ENCODE measurements at places on chromosomes 1 and 21. TPM values are rescaled to one million over a fixed set of nuclear protein-coding genes. Genes with fewer than 3 reads are reported as not detected.

LRRC53 gene
- total RNA-seq: not detected

USH2A gene
- total RNA-seq: not detected

RASSF5 gene
- 30.0 TPM for total RNA-seq

MMEL1 gene
- total RNA-seq: not detected

NCAM2 gene
- not detected for total RNA-seq

HUNK gene
- total RNA-seq: 5.5 TPM

CD1B gene
- total RNA-seq: not detected

CCDC27 gene
- not detected for total RNA-seq

EIF3I gene
- total RNA-seq: 193 TPM

RPE65 gene
- total RNA-seq: not detected

GJB5 gene
- not detected for total RNA-seq

GRCh38 chr1:18951818-18952391 lies 4.6 kb downstream of the IFFO2 start:
- DNase-seq: no peak

GRCh38 chr1:107572674-107573211 lies 392.2 kb downstream of the VAV3 start:
- no peak for DNase-seq

DNA sequence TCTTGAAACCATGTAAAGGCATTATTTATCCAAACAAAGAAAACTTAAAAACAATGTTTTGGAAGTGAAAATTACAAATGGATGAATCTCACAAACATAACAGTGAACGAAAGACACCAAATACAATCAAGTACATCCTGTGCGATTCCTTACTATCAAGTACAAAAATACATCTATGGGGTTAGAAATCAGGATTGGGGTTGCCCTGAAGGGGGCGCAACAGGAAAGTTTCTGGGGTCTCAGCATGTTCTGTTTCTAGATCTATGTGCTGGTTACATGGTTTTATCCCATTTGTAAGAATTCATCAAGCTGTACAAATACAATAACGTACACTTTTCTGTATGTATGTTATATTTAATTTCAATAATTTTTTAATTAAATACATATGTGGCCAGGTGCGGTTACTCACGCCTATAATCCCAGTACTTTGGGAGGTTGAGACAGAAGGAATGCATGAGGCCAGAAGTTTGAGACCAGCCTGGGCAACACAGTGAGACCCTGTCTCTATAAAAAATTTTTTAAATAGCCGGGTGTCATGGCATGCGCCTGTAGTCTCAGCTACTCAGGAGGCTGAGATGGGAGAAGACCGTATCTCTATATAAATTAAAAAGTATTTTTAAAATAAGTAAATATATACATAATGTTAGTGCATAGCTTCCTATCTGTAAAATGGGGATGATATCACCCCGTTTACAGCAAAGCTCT lies 121.5 kb upstream of the SOD1 start:
- DNase-seq: no peak

DNA sequence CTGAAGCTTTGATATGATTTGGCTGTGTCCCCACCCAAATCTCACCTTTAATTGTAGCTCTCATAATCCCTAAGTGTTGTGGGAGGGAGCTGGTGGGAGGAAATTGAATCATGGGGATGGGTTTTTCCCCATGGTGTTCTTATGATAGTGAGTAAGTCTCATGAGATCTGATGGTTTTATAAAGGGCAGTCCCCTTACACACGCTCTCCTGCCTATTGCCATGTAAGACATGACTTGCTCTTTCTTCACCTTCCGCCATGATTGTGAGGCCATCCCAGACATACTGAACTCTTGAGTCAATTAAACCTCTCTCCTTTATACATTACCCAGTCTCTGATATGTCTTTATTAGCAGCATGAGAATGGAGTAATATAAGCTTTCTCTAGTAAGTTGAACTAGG lies 261.9 kb downstream of the HLX start:
- DNase-seq: no peak

GRCh38 chr21:38384238-38384560 lies 114.1 kb downstream of the ERG start:
- DNase-seq: no peak

- no peak for DNase-seq
Observed at GRCh38 chr1:4139646-4140045, 239.6 kb upstream of the C1orf174 start.

GRCh38 chr1:29645586-29645985 lies 409.3 kb downstream of the PTPRU start:
- DNase-seq: no peak

- DNase-seq: no peak
Observed at GRCh38 chr1:173430677-173431303, 46.3 kb upstream of the PRDX6 start.

DNA sequence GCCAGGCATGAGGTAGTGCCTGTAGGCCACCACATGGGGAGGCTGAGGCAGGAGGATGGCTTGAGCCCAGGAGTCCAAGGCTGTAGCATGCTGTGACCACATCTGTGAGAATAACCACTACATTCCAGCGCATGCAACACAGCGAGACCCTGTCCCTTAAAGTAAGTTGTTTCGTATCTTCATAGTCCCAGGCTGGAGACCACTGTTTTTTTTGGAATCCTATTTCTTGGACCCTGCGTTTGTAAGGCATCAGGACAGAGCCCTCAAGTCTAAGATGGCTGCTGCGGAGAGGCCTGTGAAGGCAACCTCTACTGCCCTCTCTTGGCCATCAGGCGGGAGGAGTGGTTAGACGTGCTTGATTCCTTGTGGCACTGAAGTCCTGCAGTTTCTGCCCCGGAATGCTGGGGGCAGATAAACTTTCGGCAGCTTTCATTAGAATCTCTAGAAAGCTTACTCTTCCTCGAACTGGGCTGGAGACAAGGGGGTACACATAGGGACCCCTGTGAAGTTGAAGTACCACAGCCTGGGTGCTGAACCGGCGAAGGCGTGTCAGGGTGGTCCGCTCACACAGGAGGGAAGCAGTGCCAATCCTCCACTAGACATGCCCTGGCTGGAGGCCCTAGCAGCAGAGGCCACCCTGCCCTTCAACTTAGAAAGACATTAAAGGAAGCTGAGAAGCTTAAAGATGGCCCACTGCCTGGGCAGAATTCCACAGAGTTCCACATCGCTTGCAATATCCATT lies 36.6 kb downstream of the RABIF start:
- peak; percentile 47 for DNase-seq

GRCh38 chr1:206568779-206569352 lies 43.4 kb downstream of the EIF2D start:
- DNase-seq: no peak

DNA sequence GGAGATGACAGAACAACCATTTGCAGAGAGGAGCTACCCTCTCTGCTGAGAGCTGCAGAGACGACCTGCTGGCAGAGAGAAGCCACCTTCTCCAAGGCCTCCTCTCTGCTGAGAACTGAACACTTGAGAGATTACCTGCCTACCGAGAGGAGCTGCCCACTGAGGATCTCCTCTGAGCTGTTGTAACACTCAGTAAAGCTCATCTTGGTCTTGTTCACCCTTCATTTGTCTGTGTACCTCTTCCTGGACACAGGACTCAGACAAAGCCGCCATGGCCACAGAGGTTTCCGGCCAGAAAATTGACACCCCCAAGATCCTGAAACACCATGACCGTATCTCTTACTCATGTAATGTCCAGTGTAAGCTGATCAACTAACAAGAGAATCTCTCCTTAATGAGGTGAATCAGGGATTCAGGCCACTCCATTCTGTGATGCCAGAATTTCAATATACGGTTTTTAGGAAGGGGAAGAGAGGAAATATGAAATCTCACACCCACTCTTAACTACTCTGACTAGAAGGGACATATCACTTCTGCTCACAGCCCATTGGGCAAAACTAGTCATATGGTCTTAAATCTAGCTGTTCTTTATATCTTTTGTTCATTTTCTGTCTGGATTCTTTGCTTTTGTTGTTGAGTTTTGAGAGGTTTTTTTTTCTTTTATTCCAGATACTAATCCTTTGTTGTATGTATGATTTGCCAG lies 83.8 kb downstream of the RHOU start:
- DNase-seq: no peak

- DNase-seq: peak; percentile 33
Observed at GRCh38 chr1:75725861-75726361, 1.4 kb downstream of the ACADM start.

DNA sequence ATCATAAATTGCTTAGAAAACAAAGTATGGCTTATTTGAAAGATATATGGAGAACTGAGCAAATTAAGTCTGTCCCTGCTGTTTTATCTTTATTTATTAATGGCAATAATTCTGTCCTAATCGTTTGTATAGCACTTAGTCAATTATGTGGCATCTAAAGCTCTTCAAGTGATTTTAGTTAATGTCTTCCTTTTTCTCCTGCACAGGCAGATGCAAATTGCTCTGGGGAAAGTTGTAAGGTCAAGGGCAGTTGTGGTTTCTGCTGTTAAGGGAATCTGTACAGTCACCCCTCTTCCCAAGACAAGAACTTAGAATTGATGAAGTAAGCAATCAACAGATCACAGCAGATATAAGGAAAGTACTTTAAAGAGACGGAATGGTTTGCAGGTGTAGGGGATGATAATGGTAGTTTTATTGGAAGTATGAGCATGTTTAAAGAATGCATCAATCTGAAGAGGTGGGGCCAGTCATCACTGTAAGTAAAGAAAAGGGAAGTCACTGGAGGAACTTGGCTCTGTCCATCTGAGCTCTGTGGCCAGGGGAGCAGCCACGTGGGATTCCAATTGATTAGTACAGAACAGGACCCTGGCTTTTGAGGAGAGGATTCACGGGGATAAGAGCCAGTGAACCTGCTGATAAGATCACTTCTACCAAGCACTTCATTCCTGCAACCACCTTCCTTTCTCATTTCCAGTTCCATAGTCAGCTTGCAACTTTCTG lies 116.0 kb upstream of the KCNJ6 start:
- no peak for DNase-seq

Data from OCI-LY7 (cell line).